ENCODE measurements at places on chromosomes 4 and X.
A peak's percentile ranks its signal among the peaks of the same experiment; 100 is the strongest.

DNA sequence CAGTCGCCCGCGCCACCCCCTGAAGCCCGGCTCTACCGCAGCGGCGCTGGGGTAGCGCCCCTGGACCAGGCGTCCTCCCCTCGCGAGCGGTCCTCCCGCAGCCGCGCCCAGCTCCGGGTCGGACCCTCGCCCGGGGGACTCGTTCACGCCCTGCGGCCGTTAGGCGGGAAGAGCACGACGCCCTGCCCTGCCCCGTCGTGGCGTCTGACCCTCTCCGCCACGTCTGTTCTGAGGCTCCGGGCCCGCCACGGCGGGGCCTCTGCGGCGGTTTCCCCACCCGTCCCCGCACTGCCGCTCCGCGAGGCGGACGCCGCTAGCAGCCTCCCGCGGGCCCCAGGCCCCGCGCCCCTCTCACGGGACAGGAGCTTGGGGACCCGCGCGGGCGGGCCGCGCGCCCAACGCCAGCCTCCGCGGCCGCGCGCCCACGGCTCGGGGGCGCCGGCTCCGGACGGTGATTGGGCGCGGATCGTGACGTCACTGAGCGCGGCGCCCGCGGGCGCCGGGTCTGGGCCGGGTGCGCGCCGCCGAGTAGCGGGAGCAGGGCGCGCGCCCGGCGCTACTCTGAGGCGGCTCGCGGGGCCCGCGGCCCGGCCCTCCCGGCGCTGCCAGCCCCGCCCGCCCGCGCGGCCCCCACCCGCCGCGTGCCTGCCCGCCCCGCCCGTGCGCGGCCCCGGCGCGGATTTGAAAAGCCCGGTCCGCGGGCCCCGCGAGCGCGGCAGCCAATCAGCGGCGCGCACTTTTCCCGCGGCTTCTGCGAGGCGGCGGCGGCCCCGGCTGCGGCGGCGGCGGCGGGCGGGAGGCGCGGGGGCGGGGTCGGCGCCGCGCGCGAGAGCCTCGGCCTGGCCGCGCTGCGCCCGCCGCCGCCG, at the start of gene NSD2:
NSD2 (plus strand) TSS at position 816 of the 866 bp plus-strand sequence. CDS start 29,262 bp downstream, outside the sequence.
- peak; percentile 81 for DNase-seq

GRCh38 chrX:155613927-155614559, 1.3 kb upstream of the TMLHE start:
- no peak for DNase-seq

GRCh38 chr4:54958236-54958635, 167.2 kb downstream of the KDR start:
- DNase-seq = no peak

- no peak for DNase-seq
Measured at GRCh38 chrX:42151808-42152207, 228.5 kb upstream of the CASK start.

- no peak for DNase-seq
Measured at GRCh38 chrX:50723006-50723405, 91.0 kb downstream of the SHROOM4 start.

GRCh38 chrX:47174376-47174775, 19.3 kb upstream of the UBA1 start:
- DNase-seq = no peak

GRCh38 chrX:153736871-153737441, 12.3 kb downstream of the ABCD1 start:
- no peak for DNase-seq

DNA sequence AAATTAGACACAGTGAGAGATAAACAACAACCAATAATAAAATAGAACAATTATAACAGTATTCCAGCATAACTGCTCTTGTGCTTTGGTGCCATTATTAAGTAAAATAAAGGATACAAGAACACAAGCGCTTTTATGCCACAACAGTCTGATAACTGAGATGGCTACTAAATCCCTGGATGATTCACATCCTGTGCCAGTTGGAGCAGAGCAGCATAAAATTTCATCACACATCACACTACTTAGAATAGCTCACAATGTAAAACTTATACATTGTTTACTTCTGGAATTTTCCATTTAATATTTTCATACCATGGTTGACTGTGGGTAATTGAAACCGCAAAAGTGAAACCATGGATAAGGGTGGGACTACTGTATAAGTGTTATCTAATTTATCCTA, 399.9 kb upstream of the CNKSR2 start:
- no peak for DNase-seq

- DNase-seq = no peak
Measured at GRCh38 chr4:16116019-16116418, 32.2 kb upstream of the PROM1 start.

- DNase-seq = no peak
Measured at GRCh38 chr4:48093991-48094416, 40.0 kb downstream of the TXK start.

DNA sequence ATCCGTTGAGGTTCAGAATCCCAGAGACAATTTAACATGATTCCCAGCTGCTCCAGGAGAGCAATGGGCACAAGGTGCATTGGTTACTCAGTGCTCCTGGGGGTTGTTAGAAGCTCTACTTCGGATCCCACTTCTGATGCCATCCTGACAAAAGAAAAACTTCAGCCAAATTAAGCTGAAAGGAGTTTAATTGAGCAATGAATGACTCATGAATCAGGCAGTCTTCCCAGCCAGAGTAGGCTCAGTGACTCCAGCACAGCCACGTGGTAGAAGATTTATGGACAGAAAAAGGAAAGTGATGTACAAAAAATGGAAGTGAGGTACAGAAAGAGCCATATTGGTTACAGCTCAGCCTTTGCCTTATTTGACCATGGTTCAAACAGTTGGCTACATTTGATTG, 95.7 kb downstream of the PWWP3B start:
- no peak for DNase-seq

GRCh38 chrX:7088968-7089615, 58.4 kb upstream of the STS start:
- DNase-seq = no peak

DNA sequence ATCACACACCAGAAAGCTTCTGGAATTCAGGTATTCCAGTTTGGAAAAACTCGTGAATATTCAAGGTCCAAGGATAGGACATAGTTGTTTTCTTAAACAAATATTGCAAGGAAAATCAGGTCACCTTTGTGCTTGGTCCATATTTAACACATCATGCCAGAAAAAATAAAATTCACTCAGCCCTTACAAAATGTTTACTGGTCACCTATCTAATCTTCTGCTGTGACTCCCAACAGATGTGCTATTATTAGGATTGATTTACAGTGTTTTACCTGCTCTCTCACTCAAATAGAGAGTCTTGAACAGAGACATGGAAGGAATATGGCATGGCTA, 9.5 kb downstream of the CSN3 start:
- DNase-seq = no peak

GRCh38 chr4:151676301-151676700, 84.5 kb downstream of the GATB start:
- no peak for DNase-seq

Measured in inflammatory macrophage treated with lipopolysaccharide for 1 hour (primary cell).